ENCODE measurements at places on chromosomes 3 and 15. TPM values are rescaled to one million over a fixed set of nuclear protein-coding genes. Genes with fewer than 3 reads are reported as not detected.

CDHR4 gene
- total RNA-seq, result not detected

GPR160 gene
- total RNA-seq, result 13.2 TPM

IL17RB gene
- total RNA-seq, result 0.27 TPM

GATA2 gene
- total RNA-seq, result 6.0 TPM

ATP13A3 gene
- total RNA-seq, result 324 TPM
